ENCODE measurements at places on chromosomes 4 and X.
A peak's percentile ranks its signal among the peaks of the same experiment; 100 is the strongest.

GRCh38 chrX:5082705-5083104 is 1146.0 kb downstream of the NLGN4X start:
- no peak for DNase-seq

GRCh38 chr4:24235618-24236017 is 345.8 kb upstream of the PPARGC1A start:
- DNase-seq = no peak

GRCh38 chrX:10085223-10085622 is 71.6 kb upstream of the CLCN4 start:
- no peak for DNase-seq

- DNase-seq = no peak
Observed at GRCh38 chrX:115341421-115341820, 51.9 kb downstream of the LUZP4 start.

GRCh38 chr4:13857800-13858199 is 230.3 kb upstream of the BOD1L1 start:
- no peak for DNase-seq

DNA sequence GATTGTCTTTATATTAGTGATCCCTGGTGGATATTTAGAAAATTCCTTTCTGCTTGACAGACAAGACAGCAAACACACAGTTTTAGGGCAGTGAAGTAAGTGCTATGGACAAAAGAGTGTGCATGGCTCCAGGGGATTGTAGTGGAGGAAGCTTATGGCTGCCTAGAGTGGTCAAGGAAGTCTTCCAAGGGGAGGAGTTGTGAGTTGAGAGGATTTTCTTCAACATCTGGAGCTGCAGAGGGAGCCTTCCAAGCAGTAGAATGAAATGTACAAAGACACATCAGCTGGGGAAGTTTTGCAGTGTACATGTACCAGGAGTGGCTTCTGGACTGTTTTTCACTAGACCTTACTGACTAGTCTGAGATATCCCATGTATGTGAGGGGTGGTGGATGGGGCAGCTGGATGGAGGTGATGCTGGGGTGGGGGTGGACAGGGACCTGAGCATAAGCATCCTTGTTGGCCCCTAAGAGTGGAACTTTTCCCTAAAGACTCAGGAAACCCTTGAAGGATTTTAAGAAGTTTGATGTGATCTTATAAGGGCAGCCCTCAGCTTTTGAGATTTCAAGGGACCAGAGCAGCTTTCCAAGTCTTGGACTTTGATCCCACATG is 160.5 kb upstream of the TAPT1 start:
- no peak for DNase-seq

DNA sequence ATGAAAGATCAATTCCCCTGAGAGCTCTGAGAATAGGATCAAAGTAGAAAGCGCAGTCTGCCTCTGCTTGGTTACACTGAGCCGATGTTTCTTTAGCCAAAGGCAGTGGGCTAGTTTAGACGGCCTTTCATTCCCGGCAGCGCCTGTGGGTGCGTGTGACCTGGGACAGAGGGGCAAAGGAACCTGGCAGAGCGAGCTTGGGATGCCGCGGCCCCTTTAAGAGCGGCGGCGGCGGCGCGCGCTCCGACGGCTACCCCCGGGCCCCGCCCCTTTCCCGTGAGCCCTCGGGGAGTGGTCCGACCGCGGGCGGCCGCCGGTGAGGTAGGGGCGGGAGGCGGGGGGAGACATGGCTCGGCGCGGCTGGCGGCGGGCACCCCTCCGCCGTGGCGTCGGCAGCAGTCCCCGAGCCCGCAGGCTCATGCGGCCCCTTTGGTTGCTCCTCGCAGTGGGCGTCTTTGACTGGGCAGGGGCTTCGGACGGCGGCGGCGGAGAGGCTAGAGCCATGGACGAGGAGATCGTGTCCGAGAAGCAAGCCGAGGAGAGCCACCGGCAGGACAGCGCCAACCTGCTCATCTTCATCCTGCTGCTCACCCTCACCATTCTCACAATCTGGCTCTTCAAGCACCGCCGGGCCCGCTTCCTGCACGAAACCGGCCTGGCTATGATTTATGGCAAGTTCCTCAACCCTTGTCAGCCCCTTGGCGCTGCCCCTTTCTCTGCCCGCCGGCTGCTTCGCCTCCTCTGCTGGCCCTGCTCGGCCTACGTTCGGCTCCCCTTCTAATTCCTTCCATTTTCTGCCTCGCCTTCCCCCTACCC is at the start of gene SLC9A6:
SLC9A6 (plus strand) TSS at position 279 of the 816 bp plus-strand sequence; CDS start at position 503, 224 bp downstream.
- DNase-seq = peak; percentile 87

GRCh38 chrX:143661286-143661685 is 25.4 kb upstream of the SLITRK4 start:
- DNase-seq = peak; percentile 5

GRCh38 chr4:151908201-151908600 is 147.4 kb upstream of the GATB start:
- DNase-seq = no peak

All from NCI-H69 (cell line).